Placental pericyte (primary cell): ENCODE measurements at places on chromosomes 2 and 18. TPM values are rescaled to one million over a fixed set of nuclear protein-coding genes. Genes with fewer than 3 reads are reported as not detected.

Gene ZNF521
- 33.6 and 41.8 TPM in 2 replicates for total RNA-seq

Gene TRIM43
- total RNA-seq: not detected in 2 replicates

Gene SAG
- not detected in 2 replicates for total RNA-seq

Gene TEKT4
- not detected in 2 replicates for total RNA-seq

Gene C2orf76
- total RNA-seq: 5.7 and 6.7 TPM in 2 replicates

Gene GALNT14
- total RNA-seq: 0.14 TPM in 1 of 2 replicates, not detected in the other

Gene MARCO
- total RNA-seq: not detected in 2 replicates

Gene CCDC141
- not detected in 2 replicates for total RNA-seq

Gene CSRNP3
- under 0.01 and 0.43 TPM in 2 replicates for total RNA-seq

Gene C2orf42
- total RNA-seq: 13.8 and 20.8 TPM in 2 replicates

Gene INHA
- 0.22 TPM in 1 of 2 replicates, not detected in the other for total RNA-seq

Gene IFT172
- total RNA-seq: 14.2 and 18.5 TPM in 2 replicates
